Stimulated activated CD8-positive, alpha-beta memory T cell treated with anti-CD3 and anti-CD28 coated beads, Interleukin-7, amount 100 ng/mL, for 1 hour (primary cell): ENCODE measurements at places on chromosomes 5 and 9.

- no peak for DNase-seq
Measured at GRCh38 chr9:70260007-70260443, 1.2 kb downstream of the SMC5 start.

DNA sequence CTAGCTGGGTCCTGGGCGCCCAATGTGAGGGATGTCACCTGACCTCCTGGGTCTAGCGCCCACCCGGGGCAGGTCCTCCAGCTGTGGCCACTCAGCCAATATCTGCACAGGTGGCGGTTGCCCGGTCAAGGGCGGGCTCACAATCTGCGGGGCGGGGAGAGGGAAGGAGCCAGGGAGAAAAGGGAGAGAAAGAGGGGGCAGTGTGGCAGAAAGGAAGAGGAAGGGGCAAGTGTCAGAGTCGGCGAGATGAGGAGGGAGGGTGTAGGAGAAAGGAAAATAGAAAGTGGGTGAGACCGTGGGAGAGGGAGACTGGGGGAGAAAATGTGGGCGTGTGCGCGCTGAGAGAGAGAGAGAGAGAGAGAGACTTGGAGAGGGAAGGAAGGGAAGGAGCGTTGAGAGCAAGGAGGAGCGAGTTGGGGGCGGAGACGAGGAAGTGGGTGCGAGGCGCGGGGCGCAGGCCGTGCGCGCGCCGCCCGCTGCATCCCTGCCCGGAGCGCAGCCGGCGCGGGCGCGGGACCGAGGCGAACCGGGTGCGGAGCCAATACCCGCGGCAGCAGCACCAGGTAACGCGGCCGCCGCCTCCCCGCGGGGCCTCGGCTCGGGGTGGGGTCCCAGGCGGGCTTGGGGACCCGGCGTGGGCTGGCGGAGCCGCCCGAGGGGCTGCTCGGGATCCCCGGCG, at the start of gene HRH2:
Gene HRH2, plus strand, starts transcription at position 479 of the 679 bp plus-strand sequence. CDS start 25,163 bp downstream, outside the sequence.
- DNase-seq = no peak

DNA sequence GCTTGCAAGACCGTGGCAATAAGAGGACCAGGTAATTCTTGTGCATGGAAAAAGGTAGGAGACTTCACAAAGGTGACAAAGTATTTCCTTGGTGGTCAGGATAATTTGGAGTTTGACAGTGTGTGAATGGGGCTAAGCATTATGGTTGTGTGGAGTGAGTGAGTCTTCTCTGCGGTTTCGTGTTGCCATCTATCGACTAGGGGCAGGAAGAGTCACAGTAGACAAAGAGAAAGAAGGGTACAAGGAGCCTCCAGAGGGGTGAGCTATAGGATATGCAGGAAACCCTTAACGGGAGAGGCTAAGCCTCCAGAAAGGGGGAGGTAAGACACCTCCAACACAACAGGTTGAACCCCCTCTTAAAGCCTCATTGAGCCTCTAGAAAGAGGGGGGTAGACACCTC, 64.0 kb upstream of the RANBP6 start:
- DNase-seq = no peak

GRCh38 chr5:156815988-156816599, 34.0 kb upstream of the PPP1R2B start:
- DNase-seq = no peak

GRCh38 chr9:129908906-129909305, 73.6 kb downstream of the USP20 start:
- no peak for DNase-seq

DNA sequence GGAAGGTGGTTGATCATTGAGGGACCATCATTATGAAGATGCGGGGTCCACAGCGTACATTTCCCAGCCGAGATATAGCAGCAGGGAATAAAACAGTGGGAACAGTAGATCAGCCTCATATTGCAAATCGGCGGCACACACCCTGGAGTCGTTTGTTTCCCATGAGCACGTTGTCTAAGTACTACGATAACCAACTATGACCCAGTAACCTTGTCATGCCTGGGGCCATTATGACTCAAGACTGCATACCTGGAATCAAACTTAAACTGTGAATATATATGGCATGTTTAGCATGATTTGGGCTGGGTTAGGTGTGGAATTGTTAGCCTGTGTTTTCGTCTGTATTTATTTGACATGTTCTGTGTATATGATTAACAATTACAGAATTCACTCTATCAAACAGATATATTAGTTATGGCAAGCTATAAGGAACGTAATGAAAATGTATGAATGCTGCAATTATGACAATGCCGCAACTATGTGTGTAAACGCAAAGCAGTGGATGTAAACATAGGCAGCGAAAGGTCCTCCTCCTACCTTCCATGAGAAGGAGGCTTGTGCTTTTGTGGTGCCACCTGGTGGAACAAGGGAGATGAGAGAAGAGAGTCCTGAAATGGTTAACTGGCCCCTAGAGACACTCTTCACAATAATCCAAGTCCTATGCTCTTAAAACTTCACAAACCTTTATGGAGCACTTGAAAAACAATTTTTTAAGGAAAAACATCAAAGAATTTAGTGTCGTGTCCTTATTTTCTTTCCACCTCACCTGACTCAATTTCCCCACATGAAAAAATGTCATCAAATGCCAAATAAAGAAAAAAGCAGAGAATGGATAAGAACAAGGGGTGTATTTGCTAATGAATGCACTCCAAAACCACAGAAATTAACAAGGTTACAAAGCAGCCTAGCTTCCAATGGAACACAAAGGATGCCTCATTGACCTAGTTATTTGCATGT, 47.1 kb downstream of the SEMA5A start:
- DNase-seq = no peak

DNA sequence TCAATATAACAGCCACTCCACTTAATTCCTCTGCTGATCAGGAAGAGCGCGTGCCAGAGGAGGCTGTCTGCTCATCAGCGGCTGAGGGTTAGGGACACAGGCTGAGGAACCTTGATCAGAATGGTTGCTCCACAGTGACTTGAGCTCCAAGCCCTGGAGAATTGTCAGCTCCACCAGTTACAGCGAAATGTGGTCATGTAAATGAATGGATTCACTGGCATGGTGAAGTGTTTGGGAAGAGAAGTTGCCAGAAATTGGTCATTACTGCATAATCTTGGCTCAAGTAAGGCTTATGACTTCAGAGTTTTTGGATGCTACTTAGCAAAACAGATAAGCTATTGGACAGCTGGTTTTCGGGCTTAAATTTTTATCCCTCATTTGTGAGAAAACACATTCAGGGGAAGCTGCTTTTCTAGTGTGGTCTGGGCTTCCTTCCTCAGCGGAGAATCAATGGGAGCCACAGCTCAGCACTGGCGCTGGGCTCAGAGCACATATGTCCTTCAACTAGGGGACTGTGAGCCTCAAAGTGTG, 65.0 kb downstream of the PRRT1B start:
- DNase-seq = no peak

DNA sequence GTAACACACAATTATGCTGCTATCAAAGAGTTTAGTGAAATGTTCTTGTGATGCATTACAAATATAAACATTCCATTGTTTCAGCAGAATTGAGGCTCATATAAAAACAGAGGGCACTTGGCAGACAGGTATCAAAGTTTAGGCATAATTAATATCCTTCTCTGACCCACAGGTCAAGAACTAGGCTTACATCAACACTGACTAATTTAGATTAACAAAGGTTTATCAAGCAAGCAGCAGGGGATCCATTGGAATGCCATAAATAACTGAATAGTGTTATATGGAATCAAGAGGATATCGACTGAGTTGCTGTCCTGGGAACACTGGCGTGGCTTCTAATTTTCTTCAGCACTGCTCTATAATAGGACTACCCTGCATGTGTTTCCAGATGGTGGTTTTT, 414.5 kb upstream of the ARRDC3 start:
- DNase-seq = no peak

DNA sequence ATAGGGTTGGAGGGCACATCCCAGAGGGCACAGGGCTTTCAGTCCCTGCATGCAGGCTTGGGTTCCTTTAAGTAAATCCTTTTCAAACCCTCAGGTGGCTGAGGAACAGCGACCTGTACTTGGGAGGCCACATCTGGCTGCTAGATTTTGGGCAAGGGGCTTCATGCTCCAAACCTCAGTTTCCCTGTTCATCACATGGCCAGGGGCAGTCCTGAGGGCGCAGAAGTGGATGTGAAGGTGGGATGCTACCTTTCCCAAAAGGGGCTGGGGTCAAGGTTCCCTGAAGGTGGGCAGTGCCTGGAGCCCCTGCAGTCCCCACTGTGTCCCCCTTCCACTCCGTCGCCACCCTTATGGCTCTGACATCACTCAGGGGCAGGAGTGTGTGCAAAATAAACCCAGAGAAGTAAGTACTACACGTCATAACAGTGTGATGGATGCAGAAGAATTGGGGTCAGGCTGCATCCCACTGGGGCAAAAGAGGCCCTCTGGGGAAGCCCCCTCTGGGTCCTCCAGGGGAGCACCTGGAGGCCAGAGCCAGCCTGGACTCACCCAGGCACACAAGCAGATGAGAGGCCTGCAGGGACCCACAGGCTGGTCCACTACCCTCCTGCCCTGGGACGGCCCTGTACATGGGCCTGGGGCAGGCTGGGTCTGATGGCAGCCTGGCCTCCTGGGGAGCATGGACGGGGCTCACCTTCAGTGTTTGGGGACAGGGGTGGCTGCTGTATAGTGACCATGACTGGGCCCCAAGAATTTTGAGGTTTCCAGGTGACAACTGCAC, 1.9 kb upstream of the CARD19 start:
- DNase-seq = no peak

- DNase-seq = no peak
Measured at GRCh38 chr5:63963080-63963735, 963 bp upstream of the HTR1A start.

DNA sequence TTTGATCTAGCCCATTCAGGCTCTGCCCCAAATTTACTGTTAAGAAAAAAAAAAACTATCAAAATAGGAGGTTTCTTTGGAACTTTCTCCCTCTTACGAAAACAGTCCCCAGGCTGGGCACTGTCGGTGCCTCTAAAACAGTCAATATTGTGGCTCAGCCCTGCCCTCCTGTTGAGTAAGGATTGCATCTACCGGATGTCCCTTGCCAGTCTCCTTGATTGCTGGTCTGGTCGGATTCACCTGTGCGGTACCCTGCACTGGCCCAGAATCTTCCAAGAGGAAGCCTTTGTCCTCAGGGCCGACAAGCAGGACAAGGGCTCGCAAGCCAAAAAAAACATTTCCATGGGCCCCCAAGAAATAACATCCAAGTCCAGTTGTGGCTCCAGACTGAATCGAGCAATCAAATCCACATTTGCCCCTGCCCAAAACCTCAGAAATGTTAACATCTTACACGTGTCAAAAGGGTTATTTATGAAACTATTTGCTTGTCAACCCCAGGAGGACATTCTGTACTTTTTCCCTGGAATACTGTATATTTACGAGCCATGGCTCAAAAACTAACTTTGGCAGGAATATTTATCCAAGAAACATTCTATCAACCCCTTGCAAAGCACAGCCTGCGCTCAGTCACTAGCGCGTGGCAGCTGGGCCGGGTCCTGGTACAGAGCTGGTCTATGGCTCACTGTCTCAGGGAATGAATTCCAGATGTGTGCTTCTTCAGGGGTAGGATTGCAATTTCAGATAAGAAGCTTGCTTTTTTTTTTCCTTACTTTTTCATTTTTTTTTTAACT, 129.2 kb upstream of the ADRA1B start:
- DNase-seq = no peak

GRCh38 chr9:87502391-87503221, 4.9 kb downstream of the DAPK1 start:
- no peak for DNase-seq
